ENCODE measurements at places on chromosomes 16 and 17. TPM values are rescaled to one million over a fixed set of nuclear protein-coding genes. Genes with fewer than 3 reads are reported as not detected.

KLHL10 gene
- polyA plus RNA-seq = 0.15 TPM

- H3K4me3 ChIP-seq = no peak overlapping the region
- DNase-seq = no peak
- H3K27ac ChIP-seq = no peak overlapping the region
- H3K27me3 ChIP-seq = peaks cover 4% of the 10 kb centered on the region
- H3K36me3 ChIP-seq = no peaks in the 10 kb centered on the region
These were observed 6.6 kb downstream of the PTX4 start for GRCh38 chr16:1481906-1482835.

DNA sequence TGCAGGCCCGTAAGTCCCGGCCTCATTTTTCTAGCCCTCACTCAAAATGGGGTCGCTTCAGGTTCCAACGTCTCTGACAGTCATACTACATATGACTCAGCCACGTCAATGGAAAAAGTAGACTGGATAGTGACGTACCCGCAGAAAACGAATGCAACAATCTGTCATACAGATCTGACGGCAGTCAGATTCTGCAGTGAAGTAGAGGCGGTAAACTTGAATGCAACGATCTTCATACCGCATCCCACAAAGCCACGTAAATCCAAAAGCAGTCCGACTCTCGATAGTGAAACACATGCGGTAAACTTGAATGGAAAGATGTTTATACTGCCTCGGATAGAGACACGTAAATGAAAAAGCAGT, 38.4 kb upstream of the ARL4D start:
- H3K36me3 ChIP-seq = no peaks in the 10 kb centered on the region
- DNase-seq = peak; percentile 90
- peak overlapping the region; percentile 99 for H3K27ac ChIP-seq
- peaks cover 22% of the 10 kb centered on the region for H3K27me3 ChIP-seq

DNA sequence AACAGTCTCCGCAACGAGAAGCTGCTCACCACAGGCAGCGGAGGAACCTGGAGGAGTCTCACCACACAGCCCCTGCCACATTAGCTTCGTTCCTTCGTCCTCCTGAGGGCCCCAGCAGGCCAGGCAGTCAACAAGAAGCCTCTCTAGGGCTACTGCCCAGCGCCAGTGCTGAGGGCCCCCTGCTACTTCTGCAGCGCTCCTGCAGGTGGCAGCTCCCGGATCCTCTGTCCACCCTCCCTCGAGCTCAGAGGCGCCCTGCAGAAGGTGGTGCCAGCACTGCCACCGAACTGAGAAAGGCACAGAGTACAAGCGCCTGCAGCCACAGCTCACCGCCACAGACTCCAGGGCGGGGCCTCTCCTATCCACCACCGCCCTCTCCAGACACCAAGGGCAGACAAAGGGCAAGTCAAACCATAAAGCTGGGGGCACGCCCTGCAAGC, 27.3 kb downstream of the KDM8 start:
- peak overlapping the region; percentile 79 for H3K4me3 ChIP-seq
- peaks cover 71% of the 10 kb centered on the region for H3K4me1 ChIP-seq
- DNase-seq = peak; percentile 73

- H3K4me1 ChIP-seq = peaks cover 11% of the 10 kb centered on the region
- H3K27ac ChIP-seq = no peak overlapping the region
- no peak overlapping the region for H3K4me3 ChIP-seq
- no peak for DNase-seq
- H3K36me3 ChIP-seq = no peaks in the 10 kb centered on the region
- no peaks in the 10 kb centered on the region for H3K27me3 ChIP-seq
These were observed 75.5 kb downstream of the SOCS1 start for GRCh38 chr16:11180489-11180888.

Data from immature natural killer cell (primary cell).